Activated CD8-positive, alpha-beta T cell treated with anti-CD3 and anti-CD28 coated beads, Interleukin-2, amount 10 ng/mL, durations not matched to agents 7 days and 5 days (primary cell): ENCODE measurements at places on chromosomes 11 and 22.

- DNase-seq, result no peak
Observed at GRCh38 chr22:47130883-47131631, 368.6 kb downstream of the TBC1D22A start.

DNA sequence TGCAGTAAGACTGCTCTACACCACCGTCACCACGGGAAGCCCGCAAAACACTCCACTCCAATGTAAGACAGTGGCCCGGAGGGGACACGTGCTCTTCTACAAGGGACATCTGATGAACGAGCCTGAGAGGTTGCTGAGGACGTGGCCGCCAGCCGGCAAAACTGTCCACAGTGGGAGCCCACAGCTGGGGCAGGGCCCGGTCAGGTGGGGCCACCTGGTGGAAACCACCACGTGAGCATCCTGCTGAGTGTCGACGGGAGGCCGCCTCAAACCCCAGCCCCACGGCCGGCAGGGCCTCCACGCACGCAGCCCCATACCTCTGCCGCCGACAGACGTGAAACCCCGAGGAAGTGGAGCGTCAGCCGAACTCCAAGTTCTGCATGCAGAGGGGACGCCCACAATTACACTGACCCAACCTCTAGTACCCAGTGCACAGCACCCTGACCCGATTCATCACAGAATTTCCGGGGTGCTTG is 42.6 kb downstream of the BRD1 start:
- DNase-seq, result no peak

- no peak for DNase-seq
Observed at GRCh38 chr11:12377106-12377823, at the start of gene PARVA. Gene PARVA (plus strand): TSS chr11:12377571. CDS start chr11:12377648, 77 bp downstream.

GRCh38 chr11:134360050-134360835 is 28.5 kb downstream of the GLB1L2 start:
- peak; percentile 84 for DNase-seq

DNA sequence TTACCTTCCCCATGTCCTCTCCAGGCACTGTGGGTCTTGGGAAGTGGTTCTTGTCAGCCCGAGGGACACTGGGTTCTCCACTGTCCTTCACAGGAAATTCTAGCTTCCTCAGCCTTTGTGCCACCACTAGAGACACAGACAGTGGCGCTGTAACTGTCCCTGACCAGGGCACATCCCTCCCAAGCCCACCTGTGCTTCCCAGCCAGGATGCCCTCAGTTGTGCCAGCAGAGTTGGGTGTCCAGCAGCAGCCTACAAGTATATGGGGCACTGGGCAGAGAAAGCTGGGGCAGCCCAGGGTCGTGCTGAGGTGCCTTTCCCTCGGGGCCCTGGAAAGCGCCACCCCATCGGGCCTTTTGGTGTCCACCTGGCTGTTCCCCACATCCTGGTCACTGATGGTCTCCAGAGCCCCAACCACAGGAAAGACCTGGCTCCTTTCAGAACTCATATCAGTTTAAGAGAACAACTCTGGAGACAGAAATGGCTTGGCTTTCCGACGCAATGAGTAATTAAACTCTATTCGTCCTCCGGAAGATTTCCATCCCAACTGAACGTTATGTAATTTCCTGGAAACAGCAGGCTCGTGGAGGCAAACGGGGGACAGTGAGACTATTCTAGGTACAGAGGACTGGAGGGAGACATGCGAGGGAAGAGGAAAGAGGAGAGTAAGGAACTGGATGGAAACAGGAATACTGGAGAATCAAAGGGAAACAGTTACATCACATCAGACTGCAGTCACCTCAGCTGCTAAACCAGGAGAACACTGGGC is 28.6 kb downstream of the PPP2R1B start:
- no peak for DNase-seq

DNA sequence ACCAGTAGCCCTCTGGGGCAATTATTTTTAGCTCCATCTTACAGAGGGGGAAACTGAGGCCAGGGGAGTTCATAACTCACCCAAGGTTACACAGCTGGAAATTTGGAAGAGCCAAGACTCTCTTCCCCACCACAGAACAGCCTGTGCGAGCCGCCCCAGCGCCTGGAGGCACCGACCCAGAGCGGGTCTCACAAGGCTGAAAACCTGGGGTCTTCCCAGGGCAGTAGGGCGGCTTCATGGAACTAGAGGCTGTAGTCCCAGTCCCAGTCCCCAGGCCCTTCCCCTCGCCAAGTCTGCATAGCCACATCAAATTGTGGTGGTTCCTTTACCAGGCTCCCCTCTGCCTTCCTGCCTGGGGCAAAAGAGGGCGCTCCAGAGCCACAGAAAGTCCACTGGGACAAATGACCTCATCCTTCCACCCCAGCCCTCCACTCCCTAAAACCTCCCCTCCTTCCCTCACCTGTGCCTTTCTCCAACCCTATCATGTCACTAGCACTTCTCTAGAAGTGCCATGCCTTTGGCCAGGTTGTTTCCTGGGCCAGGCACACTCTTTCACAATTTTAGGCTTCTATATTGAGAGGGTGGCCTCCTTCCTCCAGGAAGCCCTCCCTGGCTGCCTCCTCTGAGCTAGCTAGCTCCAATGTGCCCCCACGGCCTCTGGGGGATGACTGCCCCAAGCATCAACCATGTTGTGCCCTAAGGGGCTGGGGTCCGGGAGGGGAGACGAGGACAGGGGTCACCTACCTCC is 15.2 kb upstream of the CDC42EP1 start:
- peak; percentile 71 for DNase-seq

DNA sequence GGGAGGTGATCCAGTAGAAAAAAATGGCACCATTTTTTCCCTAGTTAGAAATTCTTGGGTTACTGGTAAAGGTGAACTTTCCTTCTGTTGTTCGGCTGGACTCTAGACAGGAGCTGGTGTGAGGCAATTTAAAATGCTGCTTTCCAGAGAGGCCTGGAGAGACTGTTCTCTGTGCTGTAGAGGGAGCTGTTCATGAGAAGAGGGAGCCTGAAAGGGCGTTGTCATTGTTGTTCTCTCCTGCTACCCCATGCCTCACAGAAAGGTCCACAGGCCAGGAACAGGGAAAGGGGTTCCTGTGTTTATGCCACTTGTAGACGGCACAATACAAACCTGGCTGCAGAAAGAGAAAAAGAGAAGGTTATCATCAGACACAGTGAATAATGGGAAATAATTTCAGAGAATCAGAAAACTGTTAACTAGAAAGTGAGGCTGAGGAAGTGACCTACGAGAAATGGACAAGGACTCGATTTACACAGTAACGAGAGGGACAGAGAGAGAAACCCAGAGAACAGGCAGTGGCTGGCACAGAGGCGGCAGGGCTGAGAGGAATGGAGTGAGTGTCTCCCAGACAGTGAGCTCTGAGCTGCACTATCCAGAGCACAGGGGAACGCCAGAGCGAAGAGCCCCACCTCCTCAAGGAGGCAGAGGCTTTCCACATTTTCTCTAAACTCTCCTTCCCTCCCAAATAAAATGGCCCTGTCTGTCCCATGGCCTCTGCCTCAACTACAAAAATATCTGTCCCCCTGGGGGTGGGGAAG is 109.2 kb downstream of the RRM1 start:
- DNase-seq, result no peak

DNA sequence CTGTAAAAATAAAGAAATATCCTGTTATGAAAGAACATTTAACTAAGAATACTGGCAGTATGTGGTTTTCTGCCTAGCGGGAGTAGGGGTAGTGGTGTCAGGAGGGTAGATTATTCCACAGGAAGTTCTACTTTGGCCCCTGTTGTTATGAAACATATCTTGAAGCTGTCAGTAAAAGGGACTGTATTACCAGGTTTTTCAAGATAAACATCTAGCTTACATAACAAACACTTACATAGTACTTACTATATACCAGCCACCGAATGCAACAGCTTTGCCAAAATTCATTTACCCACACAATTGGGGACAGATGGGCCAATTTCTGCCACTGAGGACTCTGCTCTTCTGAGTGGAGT is 3.7 kb downstream of the TMEM123 start:
- DNase-seq, result no peak

DNA sequence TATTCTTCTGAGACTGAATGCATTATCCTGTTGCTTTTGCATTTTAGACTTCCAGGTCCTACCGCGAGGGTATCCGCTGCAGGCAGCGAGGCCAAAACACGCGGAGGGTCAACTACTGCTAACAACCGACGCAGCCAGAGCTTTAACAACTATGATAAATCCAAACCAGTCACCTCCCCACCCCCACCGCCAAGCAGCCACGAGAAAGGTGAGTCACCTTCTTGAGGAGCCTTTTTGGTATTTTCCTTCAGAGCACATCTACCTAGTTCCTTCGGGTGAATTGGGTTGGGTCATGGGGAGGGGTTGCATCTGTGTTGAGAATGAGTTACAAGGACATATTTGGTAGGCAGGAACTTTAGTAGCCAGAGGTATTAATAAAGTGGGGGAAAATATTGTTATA is 179.8 kb downstream of the NAV2 start:
- DNase-seq, result no peak

GRCh38 chr11:45023065-45023365 is 72.3 kb upstream of the TP53I11 start:
- no peak for DNase-seq

DNA sequence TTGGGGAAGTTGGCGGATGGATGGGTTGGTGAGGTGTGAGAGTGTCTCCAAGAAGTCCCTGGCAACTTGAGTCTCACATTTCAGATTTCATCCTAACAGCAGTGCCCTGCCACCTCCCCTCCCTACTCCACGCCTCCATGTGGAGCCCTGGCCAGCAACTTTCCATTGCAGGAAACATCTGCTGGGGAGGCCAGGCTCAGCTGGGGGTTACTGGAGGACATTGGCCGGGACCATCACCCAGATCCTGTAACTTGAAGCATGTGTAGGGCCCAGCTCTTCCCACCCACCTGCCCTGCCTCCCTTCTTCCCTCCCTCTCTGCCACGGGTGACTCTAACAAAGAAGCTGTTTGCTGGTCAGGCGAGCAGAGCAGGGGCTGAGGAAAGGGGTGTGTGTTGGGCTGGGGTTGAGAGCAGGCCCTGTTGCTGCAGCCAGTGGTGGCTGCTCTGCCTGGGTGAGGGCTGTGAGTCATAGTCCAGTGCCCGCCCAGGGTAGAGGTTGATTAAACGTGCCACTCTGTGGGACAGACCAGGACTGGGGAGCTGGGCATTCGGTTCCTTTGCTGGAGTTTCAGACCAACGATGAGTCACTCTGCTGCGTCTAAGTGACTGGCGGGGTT is 64.0 kb downstream of the SCN3B start:
- DNase-seq, result no peak

DNA sequence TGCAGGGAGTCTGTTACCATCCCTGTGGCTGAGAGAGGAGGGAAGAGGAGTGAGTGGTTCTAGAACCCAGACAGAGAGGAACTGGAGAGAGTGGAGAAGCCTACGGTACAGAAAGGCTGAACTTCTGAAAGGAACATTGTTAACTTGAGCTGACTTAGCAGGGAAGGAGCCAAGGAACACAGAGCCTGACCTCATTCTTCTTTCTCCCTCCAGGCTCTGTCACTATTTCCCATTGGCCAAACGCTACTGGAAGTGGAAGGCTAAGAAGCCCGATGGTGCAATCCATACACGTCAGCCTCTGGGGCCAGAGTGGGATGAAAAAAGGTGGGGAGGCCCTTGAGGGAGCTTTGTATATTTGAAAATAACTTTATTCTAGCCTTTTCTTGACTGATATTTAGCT is 16.5 kb upstream of the WT1 start:
- DNase-seq, result no peak

DNA sequence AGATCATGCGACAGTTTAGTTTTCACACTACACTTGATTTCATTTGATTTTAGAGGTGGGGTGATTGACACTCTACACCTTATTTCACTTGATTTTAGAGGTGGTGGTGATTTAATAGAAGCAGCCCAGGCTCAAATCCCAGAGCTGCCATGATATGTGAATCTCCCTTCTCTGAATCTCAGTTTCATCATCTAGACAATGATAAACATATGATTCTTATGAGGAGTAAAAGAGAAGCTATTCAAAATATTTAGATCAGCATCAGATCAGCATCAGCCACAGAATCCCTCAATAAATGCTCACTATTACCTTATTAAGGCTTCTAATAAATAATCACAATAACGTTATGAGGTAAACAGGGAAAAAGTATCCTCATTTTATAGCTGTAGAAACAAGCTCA is 98.8 kb downstream of the MSANTD4 start:
- no peak for DNase-seq

- no peak for DNase-seq
Observed at GRCh38 chr11:128105511-128105910, 481.8 kb downstream of the ETS1 start.

- no peak for DNase-seq
Observed at GRCh38 chr22:20241579-20242392, 26.3 kb downstream of the RTN4R start.

GRCh38 chr11:115170133-115170815 is 333.9 kb downstream of the CADM1 start:
- DNase-seq, result peak; percentile 29

GRCh38 chr11:18471995-18472394 is 16.3 kb downstream of the LDHAL6A start:
- DNase-seq, result no peak

- peak; percentile 2 for DNase-seq
Observed at GRCh38 chr22:48749555-48750227, 1078.0 kb downstream of the BRD1 start.

DNA sequence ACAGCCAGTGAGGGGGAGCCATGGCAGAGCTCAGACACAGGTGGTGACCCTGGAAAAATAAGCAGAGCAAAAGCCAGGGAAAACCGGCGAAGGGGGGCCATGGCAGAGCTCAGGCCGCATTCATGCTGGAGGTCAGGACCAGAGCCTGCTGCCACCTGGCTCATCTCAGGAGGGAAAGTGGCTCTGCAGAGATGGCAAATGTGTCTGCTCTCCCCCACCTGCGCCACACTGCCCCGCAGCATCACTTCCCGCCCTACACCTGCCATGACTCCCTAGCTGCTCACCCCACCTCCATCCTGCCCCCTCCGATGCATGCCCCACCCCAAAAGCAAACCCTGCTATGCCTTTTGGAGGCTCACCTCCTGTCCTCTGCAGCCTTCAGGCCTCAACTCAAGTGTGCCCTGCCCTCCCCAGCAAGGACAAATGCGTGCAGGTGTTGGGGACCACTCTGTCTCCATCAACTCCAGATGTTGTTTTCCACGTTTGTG is 123.2 kb upstream of the FGF3 start:
- DNase-seq, result no peak

DNA sequence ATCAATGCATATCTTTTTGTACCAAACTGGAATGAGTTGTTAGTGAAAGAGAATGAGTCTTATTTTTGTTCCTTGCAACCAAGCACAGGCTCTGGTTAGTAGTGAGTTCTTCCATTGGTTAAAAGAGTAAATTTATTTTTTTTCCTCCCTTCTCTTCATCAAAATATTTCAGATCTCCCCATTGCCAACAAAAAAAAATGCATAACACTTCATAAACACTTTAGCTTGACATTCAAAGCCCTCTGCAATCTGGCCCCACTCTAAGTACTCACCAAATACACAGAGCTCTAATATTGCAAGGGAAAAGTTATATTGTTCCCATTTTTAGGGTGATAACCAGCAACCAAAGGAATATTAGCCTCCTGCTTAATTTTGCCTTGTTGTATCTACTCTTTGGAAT is 333.0 kb upstream of the LUZP2 start:
- no peak for DNase-seq

- no peak for DNase-seq
Observed at GRCh38 chr22:28791841-28792490, 8.4 kb downstream of the XBP1 start.

GRCh38 chr11:95352733-95353346 is 121.8 kb upstream of the SESN3 start:
- no peak for DNase-seq
